ENCODE measurements at places on chromosomes 2 and 18.

- no peak for DNase-seq
Measured at GRCh38 chr2:151403914-151404313, 5.8 kb upstream of the RIF1 start.

GRCh38 chr2:9610781-9611548 lies 19.8 kb downstream of the YWHAQ start:
- no peak for DNase-seq

- no peak for DNase-seq
Measured at GRCh38 chr18:55272510-55273243, 313.4 kb upstream of the CCDC68 start.

DNA sequence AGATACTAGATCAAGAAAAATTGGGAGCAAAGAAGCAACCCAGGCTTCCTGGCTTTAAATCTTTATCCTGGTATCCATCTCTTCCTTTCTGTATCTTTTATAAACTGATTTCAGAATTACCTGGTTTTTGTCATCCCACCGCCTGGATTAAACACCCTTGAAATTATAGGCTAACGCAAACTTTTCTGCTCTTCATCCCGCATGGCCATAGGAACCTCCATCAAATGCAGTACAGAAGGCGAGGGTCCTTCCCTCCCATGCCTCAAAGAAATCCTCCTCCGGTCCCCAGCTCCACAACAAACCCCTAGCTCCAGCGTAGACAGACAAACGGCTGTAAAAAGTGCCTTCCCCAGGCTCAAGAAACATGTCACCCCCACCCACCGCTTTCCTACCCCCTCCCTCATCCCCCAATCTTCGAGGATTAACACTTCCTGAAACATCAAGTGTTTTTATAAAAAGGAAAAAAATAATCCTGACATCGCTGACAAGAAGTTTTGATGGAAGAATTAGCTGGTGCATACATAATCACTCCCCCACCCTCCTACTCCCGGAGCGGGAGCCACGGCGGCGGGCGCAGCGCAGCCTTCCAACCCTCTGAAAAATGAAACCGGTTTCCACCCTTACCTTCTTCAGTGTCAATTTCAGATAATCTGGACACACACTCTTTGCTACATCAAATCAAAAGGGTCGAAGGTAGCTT lies 7.6 kb downstream of the DLX1 start:
- no peak for DNase-seq

DNA sequence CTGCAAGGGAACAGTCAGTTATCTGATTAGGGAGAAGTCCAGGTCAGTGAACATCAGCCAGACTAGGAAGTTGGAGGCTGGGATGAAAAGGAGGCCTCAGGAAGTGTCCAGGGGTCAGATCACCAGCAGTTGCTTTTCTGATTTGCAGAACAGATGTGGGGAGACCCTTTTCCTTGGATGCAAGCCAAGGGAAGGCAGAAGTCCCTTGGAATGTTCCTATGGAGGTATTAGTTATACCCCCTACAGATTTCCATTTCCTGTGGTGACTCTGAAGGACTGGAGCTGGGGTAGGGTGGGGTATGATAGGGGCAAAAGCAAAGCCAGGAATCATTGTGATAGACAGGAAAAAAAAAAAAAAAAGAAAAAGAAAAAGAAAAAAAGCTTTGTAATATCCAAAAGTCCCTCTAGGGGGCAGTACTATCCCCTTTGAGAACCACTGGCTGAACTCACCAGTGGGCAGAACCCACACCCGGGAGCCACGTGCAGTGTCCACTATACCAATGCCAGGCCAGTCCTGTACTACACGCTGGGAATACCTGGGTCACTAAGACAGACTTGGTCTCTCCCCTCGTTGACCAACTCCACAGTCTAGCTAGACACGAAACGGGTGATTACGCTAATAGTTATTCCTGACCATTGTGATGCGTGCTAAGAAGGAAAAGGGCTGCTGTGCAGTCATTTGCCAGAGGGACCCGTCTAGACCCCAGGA lies 7.4 kb downstream of the DYSF start:
- DNase-seq: no peak

DNA sequence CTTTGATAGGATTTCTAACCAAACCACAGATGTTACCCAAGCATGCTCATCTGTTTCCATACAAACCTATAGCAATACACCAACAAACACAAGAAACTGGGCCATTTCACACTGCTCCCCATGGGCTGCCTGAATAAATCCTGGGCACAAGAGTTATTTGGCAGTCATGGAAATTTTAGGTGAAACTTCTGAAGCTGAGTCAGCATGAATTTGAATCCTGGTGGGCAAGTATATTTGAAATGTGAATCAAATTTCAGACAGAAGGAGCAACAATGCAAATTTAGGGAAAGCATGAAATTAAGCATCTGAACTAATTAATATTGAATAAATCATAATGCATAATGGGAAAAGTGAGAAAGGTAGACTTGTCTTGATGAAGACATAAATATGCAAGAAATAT lies 15.9 kb upstream of the TRIM43 start:
- no peak for DNase-seq

GRCh38 chr2:168694866-168695265 lies 107.6 kb upstream of the NOSTRIN start:
- DNase-seq: no peak

Data from CD4-positive, alpha-beta T cell treated with Interleukin-1 beta for 1 hour (primary cell).